ENCODE measurements at places on chromosomes 13 and 19.

DNA sequence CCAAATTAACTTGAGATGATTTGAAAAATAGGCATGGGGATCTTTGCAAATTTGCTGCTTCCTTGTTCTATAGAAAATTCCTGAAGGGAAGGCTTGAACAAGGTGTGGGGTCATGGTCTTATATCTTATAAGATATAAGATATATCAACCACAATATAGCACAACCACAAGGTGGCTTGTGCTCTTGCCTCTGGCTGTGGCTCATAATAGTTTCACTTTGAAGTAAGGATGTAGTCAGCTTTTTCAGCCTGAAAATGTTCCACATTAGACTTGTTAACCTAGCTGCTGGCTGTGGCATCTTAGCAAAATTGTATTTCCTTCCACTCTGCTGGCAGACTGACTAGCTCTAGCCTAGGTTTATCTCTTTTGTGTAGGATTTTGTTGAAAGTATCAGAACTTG lies 169.7 kb downstream of the KLF5 start:
- no peak for DNase-seq

- peak; percentile 52 for DNase-seq
Observed at GRCh38 chr13:28326056-28326455, 168.9 kb downstream of the FLT1 start.

- DNase-seq, result no peak
Observed at GRCh38 chr13:79096099-79096498, 310.0 kb downstream of the RBM26 start.

DNA sequence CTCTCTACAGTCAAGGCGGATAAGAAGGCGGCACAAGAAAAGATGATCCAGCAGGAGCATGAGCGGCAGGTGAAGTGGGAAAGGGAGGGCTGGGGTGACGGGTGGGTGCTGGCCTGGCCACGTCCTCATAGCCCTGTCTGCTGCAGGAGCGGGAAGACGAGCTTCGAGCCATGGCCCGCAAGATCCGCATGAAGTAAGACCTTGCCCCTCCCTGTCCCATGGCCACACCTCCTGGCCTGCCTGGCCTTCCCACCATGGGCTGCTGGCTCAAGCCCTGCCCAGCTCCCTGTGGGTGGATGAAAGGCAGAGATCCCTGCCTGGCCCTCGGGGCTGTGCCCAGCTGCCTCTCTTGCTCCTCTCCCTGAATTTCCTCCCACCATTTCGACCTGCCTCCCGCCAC lies 7.2 kb downstream of the ZNF296 start:
- DNase-seq, result no peak

DNA sequence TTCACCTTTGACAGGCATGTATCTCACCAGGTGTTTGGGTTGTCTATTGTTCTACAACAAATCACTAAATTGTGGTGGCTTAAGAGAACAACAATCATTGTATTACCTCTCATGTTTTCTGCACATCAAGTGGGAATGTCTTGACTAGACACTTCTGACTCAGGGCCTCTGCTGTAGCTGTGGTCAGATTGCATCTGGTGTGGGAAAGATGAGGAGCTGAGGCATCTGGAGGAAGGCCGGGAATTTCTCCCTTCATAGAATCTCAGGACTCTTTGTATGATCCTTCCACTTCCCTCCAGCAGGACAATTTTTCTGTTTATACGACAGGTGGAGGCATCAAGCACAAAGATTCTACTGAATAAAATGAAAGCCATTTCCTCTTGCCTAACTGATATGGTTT lies 511.8 kb upstream of the NBEA start:
- DNase-seq, result peak; percentile 15

DNA sequence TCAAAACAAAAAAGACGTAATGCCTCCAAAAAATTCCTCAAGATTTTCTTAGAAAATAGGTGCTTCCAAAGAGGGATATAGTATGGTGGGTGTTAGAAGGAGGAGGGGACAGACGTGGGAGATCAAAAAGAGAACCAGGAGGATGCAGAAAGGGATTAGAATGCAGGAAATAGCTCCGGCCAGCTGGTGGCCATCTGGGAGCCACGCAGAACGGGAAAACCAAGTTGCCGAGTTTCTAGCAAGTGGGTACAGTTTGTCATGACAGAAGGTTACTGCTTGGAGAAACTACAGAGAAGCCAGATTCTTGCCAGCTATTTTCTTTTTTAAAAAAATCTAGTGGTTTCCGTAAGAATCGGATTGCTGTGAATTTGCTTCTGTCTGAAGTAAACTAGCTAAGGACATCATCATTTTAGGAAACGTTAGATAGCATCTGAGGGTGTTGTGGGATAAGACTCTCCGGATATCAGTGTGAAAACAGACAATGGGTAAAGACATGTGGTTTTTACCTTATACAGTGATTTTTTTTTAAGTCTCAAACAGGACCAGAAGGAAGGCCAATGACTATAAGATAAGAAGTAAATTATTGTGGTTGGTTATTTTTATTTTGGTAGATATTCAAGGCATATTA lies 104.9 kb downstream of the HSPH1 start:
- DNase-seq, result no peak

GRCh38 chr19:53909471-53910169 lies 542 bp downstream of the CACNG7 start:
- DNase-seq, result no peak

DNA sequence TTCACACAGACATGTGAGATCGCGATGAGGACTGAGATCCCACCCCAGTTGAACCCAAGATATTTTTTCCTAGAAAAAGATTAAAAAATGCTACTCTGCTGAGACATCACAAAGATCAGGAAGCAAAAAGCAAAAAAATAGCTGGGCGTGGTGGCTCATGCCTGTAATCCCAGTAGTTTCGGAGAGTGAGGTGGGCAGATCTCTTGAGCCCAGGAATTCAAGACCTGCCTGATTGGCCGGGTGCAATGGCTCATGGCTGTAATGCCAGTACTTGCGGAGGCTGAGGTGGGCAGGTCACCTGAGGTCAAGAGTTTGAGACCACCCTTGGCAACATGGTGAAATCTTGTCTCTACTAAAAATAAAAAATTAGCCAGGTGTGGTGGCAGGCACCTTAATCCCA lies 1.1 kb downstream of the FUT3 start:
- no peak for DNase-seq

- DNase-seq, result no peak
Observed at GRCh38 chr19:28869459-28869858, 343.5 kb downstream of the UQCRFS1 start.
